Muscle of leg (tissue), 16 donors: ENCODE measurements at places on chromosomes 1 and 21. TPM values are rescaled to one million over a fixed set of nuclear protein-coding genes. Genes with fewer than 3 reads are reported as not detected.

The FCRL5 gene
- not detected for total RNA-seq

The EFNA4 gene
- 7.5 TPM for total RNA-seq

The SUMO3 gene
- 51.7 TPM for total RNA-seq

The GCSAML gene
- 0.09 TPM for total RNA-seq

The PLEKHA6 gene
- total RNA-seq, result 2.2 TPM

The DFFA gene
- total RNA-seq, result 22.5 TPM

The MKNK1 gene
- total RNA-seq, result 19.3 TPM

The LCE1F gene
- not detected for total RNA-seq

The RXFP4 gene
- total RNA-seq, result not detected

The GSTM2 gene
- total RNA-seq, result 51.4 TPM

DNA sequence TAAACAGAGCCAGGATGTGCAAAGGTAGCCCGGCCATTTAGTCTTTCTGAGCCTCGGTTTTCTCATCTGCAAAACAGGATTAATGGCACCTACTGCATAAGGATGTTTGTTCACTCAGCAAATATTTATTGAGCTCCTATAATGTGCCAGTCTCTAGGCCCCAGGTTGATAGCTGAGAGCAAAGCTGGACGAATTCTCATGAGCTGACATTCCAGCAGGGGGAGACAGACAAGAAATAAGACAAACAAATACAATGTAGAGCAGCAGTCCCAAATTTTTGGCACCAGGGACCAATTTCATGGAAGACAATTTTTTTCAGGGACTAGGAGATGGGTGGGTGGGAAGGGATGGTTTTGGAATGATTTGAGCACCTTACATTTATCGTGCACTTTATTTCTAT is 74.3 kb upstream of the PAX7 start:
- peak; percentile 33 for DNase-seq

DNA sequence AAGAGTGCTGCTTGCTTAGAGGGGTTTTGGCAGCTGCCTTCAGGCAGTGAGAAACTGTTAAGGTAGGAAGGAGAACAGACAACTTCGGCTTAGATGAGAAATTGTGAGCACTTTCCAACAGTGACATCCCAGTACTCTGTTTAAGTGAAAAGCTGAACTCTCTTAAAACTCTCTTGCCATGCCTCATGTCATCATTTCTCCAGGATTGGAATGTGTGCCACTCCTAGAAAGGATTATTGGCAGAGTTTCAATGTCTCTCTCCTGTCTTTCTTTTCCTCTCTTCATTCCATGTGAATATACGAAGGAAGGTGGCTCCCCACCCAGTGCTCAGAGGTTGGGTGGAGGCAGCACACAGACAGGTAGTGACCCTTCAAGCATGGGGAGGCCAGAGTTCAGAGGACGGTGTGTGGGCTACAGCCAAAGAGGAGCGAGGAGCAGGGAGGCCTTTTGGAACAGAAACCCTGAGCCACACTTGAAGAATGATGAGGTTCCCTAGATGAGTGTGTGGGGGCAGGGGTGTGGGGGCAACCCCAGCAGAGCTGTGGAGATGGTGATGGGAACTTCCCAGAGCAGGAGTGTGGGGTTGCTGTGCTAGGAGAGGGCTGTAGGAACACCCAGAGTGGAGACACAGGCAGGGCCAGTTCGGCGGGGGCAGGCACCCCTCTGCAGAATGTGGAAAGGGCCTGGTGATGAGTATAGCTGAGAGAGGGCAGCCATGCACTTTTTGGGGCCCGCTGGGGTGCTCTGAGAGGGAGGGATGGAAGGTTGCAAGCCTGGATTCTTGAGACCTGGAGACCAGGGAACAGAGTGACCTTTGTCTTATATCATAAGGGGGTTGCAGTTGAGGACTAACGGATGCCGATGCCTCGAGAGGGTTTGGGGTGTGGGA is 58.8 kb downstream of the GALNT2 start:
- DNase-seq, result no peak

- DNase-seq, result no peak
These were observed 140.0 kb upstream of the POU3F1 start for GRCh38 chr1:38186566-38186965.

GRCh38 chr1:238895911-238896310 is 490.5 kb upstream of the CHRM3 start:
- no peak for DNase-seq

DNA sequence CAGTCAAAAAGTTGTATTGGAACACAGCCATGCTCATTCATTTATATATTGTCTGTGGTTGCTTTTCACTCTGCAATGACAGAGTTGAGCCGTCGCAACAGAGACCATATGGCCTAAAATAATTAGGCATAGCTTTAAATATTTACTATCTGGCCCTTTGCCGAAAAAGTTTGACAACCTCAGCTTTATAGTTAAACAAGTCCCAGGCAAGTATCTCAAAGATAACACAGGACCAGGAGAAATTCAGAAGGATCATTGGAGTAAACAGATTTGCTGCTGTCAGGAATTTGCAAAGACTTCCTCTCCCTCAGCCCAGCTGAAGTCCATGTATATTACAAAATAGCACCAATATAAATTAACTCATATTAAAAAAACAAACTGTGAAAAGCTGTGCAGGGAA is 34.4 kb downstream of the NID1 start:
- DNase-seq, result no peak

- no peak for DNase-seq
These were observed 1.5 kb upstream of the MAP1LC3C start for GRCh38 chr1:242000434-242000833.

GRCh38 chr1:201383647-201384405 is 6.3 kb upstream of the TNNT2 start:
- peak; percentile 91 for DNase-seq

- DNase-seq, result peak; percentile 61
These were observed 92.0 kb downstream of the STUM start for GRCh38 chr1:226640321-226641136.

DNA sequence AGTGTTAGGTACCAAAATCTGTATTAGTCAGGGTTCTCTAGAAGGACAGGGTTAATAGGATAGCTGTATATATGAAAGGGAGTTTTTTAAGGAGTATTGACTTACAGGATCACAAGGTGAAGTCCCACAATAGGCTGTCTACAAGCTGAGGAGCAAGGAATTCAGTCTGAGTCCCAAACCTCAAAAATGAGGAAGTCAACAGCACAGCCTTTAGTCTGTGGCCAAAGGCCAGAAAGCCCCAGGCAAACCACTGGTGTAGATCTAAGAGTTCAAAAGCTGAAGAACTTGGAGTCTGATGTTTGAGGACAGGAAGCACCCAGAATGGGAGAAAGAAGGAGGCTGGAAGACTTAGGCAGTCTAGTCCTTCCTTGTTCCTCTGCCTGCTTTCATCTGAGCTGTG is 487.5 kb upstream of the CHRM3 start:
- no peak for DNase-seq

DNA sequence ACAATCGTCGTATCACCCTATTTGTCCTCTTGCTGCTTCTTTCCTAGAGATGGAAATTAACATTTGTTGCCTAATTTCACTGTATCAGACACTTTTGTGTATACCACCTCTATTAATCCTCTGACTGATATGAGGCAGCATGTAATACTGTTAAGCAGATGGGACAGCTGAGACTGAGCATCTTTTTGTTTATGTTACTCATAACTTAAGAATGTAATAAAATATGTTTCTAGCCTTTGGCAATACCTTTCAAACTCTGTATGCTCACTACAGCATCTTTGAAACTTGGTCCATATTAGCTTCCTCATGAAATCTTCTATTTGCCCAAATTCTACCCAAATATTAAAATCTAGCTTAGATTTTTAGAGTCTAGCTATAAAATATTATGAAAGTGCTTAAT is 2.3 kb downstream of the OR14K1 start:
- DNase-seq, result no peak

DNA sequence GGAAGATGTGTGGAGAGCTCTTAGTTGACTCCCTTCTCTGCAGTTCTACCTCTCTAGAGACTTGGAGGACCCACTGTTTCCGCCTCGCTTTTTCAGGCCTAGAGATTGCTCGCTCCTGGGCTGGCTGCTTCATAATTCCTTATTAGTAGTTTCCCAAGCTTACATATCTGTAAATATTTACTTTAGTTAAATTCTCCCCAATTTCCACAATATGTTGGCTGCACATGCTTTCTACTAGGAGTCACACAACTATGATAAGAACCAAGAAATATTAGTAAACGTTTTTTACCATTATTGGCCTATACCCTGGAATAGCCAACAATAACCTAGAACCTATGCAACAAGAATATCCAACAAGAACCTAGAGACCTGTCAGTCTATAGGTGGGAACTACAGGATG is 129.0 kb upstream of the RUNX1 start:
- no peak for DNase-seq

DNA sequence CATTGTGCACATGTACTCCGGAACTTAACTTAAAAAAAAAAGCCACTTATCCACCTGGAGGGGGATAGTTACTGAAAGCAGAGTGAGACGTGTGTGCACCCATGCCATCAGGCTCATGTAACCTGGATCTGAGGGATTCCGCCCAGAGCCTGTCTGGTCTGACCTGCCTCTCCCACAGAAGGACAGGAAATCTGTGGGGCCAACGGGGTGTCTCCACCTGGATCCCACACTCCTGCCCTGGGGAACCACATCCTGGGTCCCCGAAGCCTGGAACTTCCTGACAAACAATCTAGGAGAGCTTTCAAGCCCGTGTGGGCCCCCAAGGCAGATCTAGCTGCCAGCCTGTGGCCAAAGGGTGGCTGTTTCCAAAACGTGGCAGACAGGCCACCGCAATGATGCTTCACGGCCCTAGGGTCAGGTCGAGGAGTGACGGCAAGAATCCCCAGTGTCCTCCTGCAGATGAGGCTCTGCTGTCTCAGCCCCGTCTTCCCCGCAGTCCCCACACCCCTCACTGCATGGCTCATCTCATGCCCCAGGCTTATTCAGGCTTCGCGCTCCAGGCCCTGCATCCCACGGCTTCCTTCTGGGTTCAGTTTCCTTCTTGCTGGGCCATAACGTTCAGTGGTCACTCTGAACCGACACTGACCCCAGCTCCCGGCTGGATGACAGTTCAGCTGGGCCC is 21.0 kb upstream of the PCBP3 start:
- no peak for DNase-seq
